WTC11 (cell line): ENCODE measurements at places on chromosomes 4 and X. TPM values are rescaled to one million over a fixed set of nuclear protein-coding genes. Genes with fewer than 3 reads are reported as not detected.

GRCh38 chr4:17313194-17313593 is 198.7 kb downstream of the QDPR start:
- no peak for DNase-seq
- peaks cover 2% of the 10 kb centered on the region; the same call in 1 of the 2 replicates for H3K27me3 ChIP-seq
- no peak overlapping the region for H3K4me3 ChIP-seq
- H3K4me1 ChIP-seq = peaks cover 10% of the 10 kb centered on the region
- no peaks in the 10 kb centered on the region for H3K36me3 ChIP-seq

GRCh38 chr4:67207941-67208441 is 337.3 kb downstream of the CENPC start:
- DNase-seq = no peak
- H3K4me1 ChIP-seq = 0 out of 2 replicates have a peak, but pooled peaks cover 2% of the 10 kb centered on the region
- H3K36me3 ChIP-seq = peaks cover 4% of the 10 kb centered on the region
- H3K27me3 ChIP-seq = no peaks in the 10 kb centered on the region
- H3K4me3 ChIP-seq = no peak overlapping the region

GRCh38 chr4:177802162-177802561 is 359.9 kb upstream of the AGA start:
- no peaks in the 10 kb centered on the region for H3K36me3 ChIP-seq
- DNase-seq = no peak
- H3K27ac ChIP-seq = no peak overlapping the region
- H3K4me3 ChIP-seq = no peak overlapping the region
- H3K4me1 ChIP-seq = peaks cover 12% of the 10 kb centered on the region

DNA sequence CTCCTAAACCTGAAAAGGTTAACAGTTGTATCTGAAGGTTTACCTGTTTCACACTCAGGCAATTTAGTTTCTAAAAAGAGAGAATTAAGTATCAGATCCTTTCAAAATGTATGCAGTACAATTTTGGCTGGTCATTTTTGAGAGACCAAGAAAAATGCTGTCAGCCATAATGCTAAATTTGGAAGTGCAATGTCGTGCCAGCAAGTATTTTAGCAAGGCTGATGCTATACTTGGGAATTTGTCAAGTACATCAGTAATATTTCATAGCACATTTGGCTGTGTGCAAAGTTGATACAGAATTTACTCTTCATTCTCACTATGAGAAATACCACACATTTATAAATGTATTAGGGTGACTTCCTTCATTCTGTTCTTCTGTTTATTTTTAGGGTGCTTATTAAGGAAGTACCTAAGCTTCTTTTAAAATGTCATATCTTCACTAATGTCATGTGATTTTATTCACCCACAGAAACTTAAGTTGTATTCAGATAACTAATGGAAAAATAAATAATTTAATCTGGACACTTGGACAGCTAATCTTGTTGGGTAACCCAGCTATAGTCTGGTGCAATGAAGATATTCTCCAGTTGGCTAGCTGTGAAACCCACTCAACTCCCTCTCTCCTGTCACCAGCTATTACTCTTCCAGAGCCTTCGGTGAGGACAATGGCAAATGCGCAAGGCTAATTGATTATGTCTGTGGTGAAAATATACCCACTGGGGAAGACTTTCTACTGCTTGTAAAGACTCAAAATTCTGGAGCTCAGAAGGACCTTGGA is 84.2 kb upstream of the TLL1 start:
- H3K4me3 ChIP-seq = no peak overlapping the region
- no peaks in the 10 kb centered on the region for H3K27me3 ChIP-seq
- peaks cover 2% of the 10 kb centered on the region for H3K4me1 ChIP-seq
- no peak overlapping the region for H3K27ac ChIP-seq
- H3K36me3 ChIP-seq = no peaks in the 10 kb centered on the region

The PDE5A gene
- total RNA-seq = 25.6 to 26.4 TPM (median 26.4 TPM) in 3 replicates

The SRPK3 gene
- total RNA-seq = not detected in 3 replicates

DNA sequence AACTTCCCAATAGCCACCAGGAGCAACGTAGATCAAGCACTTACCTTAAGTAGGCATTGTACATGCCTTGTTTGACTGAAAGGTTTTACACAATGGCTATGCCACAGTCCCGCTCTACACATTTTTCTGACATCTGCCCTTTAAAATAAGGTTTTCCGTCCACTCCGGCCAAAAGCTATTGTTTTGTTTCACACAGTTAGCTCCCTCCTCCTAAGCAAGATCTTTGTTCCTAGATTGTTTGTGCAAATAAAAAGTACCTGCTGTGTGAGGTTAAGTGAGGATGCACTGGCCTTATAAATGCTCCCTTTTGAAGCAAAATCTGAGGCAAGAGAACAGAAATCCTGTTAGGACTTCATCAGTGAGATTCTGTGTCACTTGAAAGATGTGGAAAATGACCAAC is 11.8 kb downstream of the SCD5 start:
- no peak for DNase-seq
- H3K4me1 ChIP-seq = peaks cover 43% of the 10 kb centered on the region

- DNase-seq = no peak
- peaks cover 85% of the 10 kb centered on the region for H3K4me1 ChIP-seq
- H3K4me3 ChIP-seq = no peak overlapping the region
- no peaks in the 10 kb centered on the region for H3K27me3 ChIP-seq
- H3K36me3 ChIP-seq = no peaks in the 10 kb centered on the region
Observed at GRCh38 chr4:7907142-7907541, 32.5 kb downstream of the AFAP1 start.

The LUZP4 gene
- total RNA-seq = not detected in 3 replicates

The CFP gene
- 2.0 to 3.4 TPM (median 2.8 TPM) in 3 replicates for total RNA-seq

DNA sequence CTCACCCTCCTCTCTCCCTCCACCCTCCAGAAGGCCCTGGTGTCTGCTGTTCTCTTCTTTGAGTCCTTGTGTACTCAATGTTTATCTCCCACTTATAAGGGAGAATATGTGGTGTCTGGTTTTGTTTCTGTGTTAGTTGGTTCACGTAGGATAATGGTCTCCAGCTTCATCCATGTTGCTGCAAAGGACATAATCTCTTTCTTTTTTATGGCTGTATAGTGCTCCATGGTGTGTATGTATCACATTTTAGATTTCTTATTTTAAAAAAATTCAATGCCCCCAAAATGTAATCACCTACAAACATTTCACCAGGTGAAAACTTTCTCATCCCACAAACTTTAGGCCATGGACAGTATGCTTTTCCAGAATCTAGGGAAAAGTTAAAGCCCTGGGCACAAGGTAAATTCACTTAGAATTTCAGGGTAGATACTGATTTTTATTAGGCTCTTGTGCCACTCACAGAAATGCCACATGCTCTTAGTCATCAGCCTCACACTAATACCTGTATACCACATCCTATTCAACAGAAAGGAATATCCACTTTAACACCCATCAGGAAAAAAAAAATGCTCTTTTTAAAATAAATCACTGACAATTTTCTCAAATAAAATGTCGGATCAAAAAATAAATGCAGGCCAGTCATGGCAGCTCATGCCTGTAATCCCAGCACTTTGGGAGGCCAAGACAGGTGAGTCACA is 104.8 kb upstream of the ENPP6 start:
- H3K36me3 ChIP-seq = peaks cover 15% of the 10 kb centered on the region
- peaks cover 3% of the 10 kb centered on the region; the same call in 1 of the 2 replicates for H3K27me3 ChIP-seq
- DNase-seq = no peak
- peaks cover 7% of the 10 kb centered on the region for H3K4me1 ChIP-seq

DNA sequence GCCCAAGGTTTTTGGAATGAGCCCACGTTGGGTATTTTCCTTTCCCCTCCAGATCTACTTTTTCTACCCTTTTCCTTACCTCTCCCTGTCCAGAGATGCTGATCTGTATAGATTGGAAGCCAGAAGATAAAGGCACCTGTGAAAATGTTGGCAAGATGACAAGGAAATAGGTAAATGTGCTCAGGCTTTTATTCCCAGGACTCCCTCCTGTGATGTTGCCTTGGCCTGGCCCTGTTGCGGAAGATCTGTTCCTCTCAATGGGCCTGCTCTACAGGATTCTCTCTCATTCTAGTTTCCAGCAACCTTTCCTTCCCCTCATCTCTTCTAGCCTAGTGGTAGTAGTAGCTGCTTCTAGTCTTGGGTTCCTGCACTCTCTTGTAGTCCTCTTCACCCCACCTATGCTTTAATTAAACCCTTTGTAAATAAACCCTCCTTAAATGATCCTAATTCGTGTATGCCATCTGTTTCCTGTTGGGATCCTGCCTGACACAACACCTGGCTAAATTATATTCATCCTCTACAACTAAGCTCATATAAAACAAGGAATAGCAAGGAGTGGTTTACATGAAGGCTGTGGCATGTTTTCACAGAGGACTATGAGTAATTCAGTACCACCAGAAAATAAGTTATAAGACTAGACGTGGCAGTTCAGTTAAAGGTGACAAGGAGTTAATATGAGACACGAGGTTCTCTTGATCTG is 95.7 kb upstream of the MAOA start:
- H3K4me3 ChIP-seq = no peak overlapping the region
- DNase-seq = no peak
- peaks cover 3% of the 10 kb centered on the region for H3K36me3 ChIP-seq
- H3K27ac ChIP-seq = no peak overlapping the region

GRCh38 chr4:129900430-129900953 is 804.5 kb downstream of the C4orf33 start:
- no peaks in the 10 kb centered on the region; the same call in none of the 2 replicates for H3K27me3 ChIP-seq

- peak overlapping the region; percentile 97 for H3K27ac ChIP-seq
- H3K4me1 ChIP-seq = peaks cover 36% of the 10 kb centered on the region
- DNase-seq = no peak
- H3K4me3 ChIP-seq = peak overlapping the region; percentile 62
- no peaks in the 10 kb centered on the region; the same call in 1 of the 2 replicates for H3K36me3 ChIP-seq
Observed at GRCh38 chr4:123443401-123444289, 47.0 kb downstream of the SPRY1 start.
